Erythroblast (primary cell): ENCODE measurements at places on chromosomes 3 and 15.

- no peak for DNase-seq
Observed at GRCh38 chr3:157249606-157250005, 89.7 kb upstream of the CCNL1 start.

DNA sequence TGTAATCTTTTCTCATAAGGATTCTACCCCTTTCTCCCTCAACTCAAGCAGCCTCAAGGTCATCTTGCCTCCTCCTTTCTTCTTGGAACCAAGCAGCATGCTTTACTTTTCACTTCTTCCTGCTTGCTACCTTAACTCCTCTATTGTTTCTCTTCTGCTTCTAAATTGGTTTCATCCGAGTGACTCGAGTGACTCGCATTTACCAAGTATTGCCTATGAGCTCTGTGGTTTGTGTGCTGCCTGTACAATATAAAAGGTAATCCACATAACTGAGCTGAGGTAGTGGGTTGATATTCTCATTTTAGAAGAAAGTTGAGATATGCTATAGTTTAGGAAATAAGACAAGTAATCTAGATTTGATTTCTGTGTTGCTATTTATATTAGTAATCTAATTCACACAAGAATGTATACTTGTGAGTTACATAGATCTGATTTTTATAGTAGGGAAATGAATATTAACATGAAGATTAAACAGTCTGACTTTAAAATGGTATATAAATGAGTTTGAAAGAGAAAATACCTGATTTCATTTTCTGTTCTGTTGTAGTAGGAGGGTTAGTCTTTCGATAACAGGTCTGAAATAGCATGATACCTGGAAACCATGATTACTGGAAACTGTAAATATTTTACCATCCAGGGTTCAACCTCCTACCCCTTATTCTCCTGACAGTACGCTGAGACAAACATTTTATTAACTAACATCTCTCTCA lies 5.5 kb downstream of the HHLA2 start:
- DNase-seq, result no peak

DNA sequence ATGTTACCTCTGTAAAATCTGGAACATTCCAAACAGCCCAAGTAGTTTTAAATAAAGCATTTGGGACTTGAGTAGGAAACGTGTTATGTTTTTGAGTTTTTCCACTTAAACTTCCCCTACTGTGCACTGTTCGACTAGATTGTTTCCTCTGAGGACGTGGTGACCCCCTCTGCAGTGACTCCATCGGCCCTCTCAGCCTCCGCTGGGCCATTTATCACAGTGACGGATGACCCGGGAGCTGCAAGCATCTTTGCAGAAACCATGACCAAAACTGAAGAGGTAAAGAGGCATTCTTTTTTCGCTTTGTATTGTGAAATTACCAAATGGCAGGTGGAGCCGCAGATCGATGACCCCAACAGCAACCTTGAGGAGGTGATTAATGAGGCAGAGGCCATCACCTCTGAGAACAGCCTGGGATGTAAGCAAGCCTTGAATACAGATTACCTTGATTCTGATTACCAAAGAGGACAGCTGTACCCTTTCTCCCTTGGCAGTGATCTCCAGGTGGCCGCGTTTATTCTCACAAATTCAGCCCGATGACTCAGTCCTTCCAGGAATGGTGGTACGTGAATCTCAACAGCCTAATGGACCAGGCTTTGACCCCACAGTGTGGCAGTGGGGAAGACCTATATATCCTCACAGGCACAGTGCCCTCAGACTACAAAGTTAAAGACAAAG lies 79.1 kb upstream of the FAN1 start:
- DNase-seq, result no peak

GRCh38 chr3:197212290-197212689 lies 86.1 kb downstream of the DLG1 start:
- DNase-seq, result no peak

GRCh38 chr3:111031538-111031937 lies 40.1 kb upstream of the NECTIN3 start:
- no peak for DNase-seq

DNA sequence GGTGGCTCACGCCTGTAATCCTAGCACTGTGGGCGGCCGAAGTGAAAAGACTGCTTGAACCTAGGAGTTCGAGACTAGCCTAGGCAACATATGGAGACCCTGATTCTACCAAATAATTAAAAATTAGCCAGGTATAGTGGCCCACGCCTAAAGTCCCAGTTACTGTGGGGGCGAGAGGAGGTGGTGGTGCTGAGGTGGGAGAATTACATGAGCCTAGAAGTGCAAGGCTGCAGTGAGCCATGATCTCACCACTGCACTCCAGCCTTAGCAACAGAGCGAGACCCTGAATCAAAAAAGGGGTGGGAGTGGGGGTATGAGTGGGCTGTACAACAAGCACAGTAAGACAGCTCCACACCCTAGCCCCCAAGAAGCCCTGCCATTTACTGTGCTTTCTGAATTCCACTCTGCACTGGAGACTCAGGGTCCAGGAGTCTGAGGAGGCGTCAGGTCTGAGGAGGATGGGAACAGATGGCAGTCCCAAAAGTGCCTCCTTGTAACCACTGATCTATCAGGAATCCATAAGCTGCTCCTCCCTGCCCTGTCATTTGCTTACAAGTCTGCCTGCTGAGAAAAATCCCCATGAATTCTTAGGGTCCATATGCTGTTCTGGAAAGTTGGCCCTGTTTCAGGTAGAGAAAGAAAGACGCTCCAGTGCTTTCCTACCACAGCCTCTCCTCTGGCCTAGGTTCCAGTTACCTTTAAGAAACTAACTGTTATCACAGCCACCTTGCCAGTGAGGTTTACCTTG lies 171.1 kb downstream of the MAGI1 start:
- DNase-seq, result no peak

DNA sequence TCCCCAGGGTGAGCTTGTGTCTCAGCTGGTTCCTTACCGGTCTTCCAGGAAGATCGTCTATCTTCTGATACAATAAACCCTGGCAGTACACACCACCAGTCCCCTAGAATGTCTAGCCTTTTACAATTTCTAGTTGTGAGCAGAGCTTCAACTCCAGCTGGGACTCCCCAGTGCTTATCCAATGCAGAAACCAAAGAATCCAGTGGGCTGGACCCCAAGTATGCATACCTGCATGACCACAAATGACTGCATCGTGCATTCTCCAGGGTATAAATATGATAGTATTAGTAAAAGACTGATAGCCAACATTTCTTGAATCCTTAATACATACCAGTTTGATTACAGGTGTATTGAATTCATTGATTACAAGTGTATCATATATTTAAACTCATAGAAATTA lies 176.0 kb downstream of the SATB1 start:
- DNase-seq, result no peak

DNA sequence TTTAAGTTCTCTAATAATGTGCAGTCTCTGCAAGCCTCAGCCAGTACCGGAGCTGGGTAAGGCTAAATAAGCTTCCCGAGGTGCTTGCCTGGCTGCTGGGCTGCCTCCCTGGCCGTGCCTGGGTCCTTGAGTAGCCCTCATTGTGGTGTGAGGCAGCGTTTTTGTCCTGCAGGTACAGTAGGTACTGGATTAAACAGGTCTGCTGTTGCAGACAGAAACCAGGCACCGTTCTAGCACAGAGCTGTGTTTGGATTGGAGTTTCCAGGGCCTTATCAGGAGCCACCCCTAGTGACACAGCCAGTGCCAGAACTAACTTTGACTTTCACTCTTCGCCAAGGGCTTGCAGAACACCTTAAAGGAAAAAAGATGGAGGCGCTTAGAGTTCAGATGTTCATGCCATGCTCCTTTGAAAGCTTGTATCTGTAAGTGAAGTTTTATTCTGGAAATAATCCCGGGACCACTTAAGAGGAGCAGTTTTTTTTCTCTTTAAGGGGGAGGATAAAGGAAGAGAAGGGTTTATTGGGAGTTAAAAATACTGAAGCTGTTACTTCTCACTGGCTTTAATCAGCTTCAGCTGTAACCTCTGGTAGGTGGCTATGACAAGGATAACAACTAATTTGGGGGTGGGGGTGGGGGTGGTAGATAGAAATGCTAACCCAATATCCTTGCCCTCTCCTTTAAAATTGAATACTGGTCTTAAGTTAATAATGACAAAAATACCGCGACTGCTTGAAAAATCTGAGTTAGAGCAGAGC lies 126.8 kb downstream of the MITF start:
- peak; percentile 14 for DNase-seq

- no peak for DNase-seq
Observed at GRCh38 chr3:69226071-69226470, 103.7 kb upstream of the LMOD3 start.

GRCh38 chr3:149736175-149736952 lies 15.9 kb downstream of the COMMD2 start:
- DNase-seq, result no peak

DNA sequence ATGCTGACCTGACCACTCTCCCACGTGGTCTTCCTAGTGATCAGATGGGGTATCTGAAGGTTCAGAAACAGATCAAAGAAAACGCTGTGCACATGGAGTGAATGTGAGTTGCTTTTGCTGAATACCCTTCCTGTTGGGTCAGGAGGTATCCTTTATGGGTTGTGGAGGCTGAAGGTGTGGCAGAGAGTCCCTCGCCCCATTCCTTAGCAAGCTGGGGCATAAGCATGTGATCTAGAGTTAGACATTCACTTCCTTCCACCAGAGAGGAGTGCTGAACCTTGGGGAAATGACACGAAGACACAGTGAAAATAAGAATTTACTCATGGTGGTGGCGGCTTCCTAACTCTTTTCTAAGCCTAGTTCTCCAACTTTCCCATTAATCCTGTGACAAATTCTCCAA lies 27.8 kb upstream of the SPTBN5 start:
- no peak for DNase-seq

GRCh38 chr3:166123576-166123975 lies 286.4 kb upstream of the BCHE start:
- DNase-seq, result no peak

DNA sequence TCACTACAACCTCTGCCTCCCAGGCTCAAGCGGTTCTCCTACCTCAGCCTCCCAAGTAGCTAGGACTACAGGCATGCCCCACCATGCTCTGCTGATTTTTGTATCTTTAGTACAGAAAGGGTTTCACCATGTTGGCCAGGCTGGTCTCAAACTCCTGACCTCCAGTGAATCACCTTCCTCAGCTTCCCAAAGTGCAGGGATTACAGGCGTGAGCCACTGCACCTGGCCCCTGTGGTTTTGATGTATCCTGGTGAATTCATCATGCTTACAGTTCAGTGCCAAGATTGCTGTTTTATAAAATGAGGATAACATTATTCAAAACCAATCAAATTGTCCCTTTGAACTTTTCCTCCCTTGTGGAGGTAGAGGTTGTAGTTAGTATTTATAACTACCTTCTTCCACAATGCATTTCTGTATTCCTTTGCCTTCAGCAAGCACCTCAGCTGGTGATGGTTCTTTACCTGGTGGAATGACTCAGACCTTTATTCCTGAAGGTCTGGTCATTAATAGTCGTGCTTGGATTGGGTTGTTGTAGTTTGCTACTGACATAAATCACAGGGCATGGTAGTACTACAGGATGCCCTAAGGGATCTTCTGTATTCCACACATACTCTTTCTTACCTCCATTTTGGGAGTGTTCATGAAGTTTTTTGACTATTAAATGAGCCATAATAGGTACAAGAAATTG lies 76.9 kb downstream of the UBP1 start:
- no peak for DNase-seq

GRCh38 chr15:33132722-33133345 lies 61.7 kb downstream of the FMN1 start:
- peak; percentile 31 for DNase-seq

GRCh38 chr3:4853749-4854140 lies 125.5 kb upstream of the BHLHE40 start:
- no peak for DNase-seq

DNA sequence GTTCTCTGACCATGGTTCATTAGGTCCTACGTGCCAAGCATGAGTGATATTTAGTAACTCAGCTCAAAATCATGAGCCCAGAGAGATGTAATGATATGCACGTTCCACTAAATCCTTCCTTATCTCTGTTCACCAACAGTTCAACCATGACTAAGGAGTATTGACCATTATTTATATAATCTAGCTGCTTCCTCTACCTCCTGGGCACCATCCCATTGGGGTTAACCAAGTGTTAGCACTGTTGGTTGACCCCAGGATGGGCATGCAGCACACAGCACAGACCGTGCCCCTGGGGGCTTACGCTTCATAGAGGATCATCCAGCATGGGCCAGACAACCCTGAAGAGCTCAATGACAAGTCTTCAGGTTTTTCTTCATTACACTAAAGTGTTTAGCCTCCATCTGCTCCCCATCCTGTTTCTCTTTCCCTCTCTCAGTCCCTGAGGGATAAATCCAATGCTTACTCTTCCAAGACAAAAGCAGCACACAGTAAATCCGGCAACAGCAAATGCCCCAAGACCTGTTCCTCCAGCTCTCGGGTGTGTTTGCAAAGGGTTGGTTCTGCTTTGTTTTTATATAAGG lies 10.4 kb downstream of the FAM174B start:
- DNase-seq, result no peak

GRCh38 chr3:52615166-52615565 lies 70.5 kb downstream of the PBRM1 start:
- DNase-seq, result no peak

- DNase-seq, result peak; percentile 64
Observed at GRCh38 chr15:98983334-98983733, 24.3 kb downstream of the PGPEP1L start.

DNA sequence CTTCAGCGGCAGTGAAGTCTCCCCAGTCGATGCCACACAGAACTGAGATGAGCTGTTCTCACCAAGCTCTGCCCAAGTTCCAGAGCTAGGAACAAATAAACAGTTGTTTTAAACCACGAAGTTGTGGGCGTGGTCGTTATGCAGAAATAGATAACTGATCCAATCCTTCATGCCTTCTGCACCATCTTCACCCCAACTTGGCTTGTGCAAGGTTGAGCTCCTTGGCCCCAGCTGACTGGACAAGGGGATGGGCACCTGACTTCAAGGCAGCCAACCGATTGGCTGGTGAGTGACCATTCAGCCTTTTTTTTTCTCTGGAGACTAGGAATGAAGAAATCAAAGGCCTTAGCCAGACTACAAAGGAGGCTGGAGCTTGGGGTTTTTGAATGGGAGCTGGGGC lies 23.9 kb downstream of the LINGO1 start:
- peak; percentile 73 for DNase-seq

DNA sequence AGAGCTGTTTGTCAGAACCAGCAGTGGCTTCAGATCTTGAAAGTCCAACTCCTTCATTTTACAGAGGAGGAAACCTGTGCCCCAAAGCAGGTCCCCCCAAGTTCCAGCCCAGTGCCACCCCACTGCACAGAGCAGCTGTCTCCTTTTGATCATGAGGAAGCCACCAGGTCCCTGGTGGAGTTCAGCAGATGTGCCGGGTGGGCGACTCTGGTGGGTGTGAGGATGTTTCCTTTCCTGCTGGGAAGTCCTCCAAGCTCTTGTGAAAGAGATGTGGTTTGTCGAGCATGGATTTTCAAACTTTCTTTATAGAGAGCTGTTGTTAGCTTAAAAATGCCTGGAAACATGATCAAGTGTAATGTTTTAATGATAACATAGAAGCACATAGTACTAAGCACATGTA lies 52.0 kb downstream of the SMAD3 start:
- DNase-seq, result no peak

DNA sequence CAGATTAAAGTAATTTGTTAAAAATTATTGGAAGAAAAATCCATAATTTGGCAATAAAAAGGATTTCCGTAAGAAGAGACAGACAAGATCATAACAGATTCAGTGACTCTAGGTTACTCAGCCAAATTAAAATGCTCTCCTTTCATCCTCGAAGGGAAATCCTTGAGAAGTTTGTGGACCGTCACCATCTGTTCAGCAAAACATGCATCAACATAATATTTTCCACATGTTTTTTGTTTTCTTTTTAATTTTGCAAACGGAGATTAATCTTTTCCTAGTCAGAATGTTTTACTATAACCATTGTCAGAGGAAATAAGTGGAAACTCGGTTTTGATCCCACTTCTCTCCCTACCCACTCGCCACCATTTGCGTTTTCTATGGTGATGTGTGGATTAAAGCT lies 128.3 kb downstream of the TMCO5A start:
- DNase-seq, result no peak

GRCh38 chr3:78861156-78861555 lies 906.6 kb downstream of the ROBO1 start:
- DNase-seq, result no peak
